Right ventricle myocardium inferior (tissue), 1 donor: ENCODE measurements at places on chromosomes 11 and 22.

DNA sequence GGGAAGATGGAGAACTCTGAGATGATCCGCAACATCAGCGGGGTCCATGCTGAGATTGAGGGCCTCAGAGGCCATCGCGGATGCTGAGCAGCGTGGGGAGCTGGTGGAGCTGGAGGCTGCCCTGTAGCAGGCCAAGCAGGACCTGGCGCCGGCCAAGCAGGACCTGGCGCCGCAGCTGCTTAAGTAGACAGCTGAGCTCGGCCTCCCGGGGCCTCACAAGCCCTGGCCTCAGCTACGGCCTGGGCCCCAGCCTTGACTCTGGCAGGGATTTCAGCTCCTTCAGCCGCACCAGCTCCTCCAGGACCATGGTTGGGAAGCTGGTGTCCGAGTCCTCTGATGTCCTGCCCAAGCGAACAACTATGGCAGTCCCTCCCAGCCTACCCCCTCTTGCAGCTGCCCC lies 7.3 kb upstream of the RNASEH2C start:
- no peak for DNase-seq

DNA sequence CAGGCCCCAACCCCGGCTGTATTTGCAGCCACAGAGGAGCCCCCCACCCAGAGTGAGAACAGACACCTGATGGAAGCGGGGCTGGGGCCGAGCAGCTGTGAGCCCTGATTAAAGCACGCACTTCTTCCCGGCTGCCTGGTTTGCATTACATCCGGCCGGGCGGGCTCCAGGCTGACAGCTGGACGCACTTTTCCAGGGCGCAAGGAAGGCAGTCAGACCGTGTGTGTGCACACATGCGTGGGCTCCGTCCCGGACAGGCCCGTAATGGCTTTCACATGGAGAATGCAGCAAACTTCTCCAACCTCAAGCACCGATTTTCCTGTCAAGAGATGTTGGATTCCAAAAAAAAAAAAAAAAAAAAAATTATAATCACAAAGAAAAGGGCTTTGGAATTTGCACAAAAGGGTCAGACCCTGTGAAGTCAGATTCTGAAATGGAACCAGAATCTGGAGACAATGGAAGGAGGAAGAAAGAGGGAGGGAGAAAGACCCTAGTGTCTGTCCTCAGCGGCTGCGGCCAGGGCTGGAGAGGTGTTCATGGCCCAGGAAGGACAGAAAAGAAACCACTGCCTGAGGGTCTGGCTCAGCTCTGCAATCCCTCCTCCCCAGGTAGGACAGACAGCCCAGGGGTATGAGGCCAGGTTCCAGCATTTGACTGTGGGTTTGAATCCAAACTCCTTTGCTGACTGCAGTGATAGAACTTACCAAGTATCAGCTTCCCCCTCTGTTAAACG lies 365.5 kb downstream of the MN1 start:
- DNase-seq: peak; percentile 87

- no peak for DNase-seq
Measured at GRCh38 chr11:10208131-10208575, 85.9 kb downstream of the SBF2 start.

DNA sequence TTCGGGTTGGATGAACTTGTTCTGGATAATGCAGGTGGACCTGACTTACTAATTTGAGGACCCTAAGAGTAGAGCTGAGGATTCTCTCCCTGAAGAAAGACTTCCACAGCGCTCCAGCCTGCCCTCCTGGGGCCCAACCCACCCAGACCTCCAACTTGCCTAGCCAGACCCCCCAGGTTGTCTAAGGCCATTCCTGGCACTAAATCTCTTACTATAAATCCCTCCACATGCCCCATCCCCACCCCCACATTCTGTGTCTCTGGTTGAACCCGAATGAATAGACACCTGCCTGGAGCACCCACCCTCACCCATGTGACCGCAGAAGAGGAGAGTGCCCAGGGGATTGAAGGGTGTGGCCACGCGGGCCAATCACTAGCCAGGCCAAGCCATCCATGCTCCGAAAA lies 1480.0 kb downstream of the TBC1D22A start:
- DNase-seq: no peak

GRCh38 chr11:69444381-69445130 lies 36.9 kb upstream of the LINC01488 start:
- no peak for DNase-seq

DNA sequence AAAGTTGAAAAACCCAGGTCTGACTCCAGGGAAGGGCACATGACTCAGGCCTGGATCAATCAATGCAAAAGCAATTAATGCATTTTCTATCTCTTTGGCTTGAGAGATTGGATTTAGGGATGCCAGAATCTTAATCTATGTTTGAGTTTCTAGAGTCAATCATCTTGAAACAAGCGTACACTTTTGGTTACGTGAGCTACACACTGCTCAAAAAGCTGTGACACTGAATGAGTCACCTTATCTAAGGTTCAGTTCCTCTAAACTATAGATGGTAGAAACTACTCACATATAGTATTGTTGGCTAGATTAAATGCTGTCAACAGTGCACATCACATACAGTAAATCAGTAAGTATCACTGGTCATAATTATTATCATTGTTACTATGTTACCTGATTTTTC lies 24.2 kb downstream of the MRE11 start:
- DNase-seq: no peak

GRCh38 chr22:41905411-41906202 lies 9.3 kb downstream of the SHISA8 start:
- peak; percentile 22 for DNase-seq

GRCh38 chr22:37290737-37291136 lies 8.4 kb downstream of the CYTH4 start:
- DNase-seq: no peak
